ENCODE measurements at places on chromosomes 6 and 20. TPM values are rescaled to one million over a fixed set of nuclear protein-coding genes. Genes with fewer than 3 reads are reported as not detected.

Gene RIMS1
- 1.8 TPM for total RNA-seq

Gene HLA-DRB1
- 20.7 TPM for total RNA-seq

Gene CDK5RAP1
- total RNA-seq = 14.0 TPM

Gene RNF114
- 36.4 TPM for total RNA-seq

DNA sequence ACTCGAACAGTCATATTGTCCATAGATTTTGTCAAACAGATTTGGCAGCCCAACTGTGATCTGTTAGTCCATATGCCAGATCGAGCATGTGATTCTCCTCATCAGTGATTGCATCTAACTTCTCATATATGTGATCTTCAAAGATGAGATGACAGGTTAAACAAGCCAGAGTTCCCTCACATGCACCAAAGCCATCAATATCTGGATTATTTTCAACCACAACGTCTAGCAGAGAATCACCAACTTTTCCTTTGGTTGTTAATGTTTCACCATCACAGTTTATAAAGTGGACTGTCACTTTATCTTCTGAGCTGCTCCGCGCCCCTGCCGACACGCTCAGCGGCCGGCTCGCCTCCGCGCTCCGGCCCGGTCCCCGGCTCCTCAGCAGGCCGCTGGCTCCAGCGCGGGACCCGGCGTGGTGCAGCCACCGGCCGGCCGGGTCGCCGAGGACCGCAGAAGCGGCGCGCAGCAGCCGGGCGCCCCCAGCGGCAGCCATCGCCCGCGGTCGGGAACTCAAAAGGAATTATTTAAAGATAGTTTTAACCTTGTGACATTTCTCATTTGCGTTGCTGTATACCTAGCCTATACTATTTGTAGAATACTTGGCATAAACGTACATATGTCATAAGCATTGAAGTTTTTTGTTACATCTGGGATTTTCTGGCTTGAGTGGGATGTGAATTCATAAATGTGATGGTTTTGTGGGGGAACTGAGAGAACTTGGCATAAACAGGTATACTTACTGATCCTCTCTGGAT is 40.1 kb upstream of the DYNLRB1 start:
- peak; percentile 2 for DNase-seq

- no peak for DNase-seq
Observed at GRCh38 chr20:35560105-35560511, 18.2 kb downstream of the ERGIC3 start.

DNA sequence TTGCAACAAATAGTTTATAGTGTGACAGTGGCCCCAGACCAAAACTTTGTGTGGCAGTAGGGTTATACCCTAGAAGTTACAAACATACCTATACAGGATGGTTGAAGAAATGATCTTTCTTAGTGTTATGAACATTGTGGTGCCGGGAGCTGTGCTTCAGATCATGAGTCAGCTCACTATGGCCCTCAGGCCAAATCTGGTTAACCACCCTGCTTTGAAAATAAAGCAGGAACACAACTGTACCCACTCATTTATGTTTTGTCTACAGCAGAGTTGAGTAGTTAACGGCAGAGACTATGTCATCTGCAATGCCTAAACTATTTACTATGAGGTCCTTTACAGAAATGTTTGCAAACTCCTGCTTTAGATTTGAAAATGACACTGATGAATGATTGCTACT is 24.3 kb downstream of the AKAP7 start:
- no peak for DNase-seq

Gene EEF1A2
- total RNA-seq = 38.5 TPM

DNA sequence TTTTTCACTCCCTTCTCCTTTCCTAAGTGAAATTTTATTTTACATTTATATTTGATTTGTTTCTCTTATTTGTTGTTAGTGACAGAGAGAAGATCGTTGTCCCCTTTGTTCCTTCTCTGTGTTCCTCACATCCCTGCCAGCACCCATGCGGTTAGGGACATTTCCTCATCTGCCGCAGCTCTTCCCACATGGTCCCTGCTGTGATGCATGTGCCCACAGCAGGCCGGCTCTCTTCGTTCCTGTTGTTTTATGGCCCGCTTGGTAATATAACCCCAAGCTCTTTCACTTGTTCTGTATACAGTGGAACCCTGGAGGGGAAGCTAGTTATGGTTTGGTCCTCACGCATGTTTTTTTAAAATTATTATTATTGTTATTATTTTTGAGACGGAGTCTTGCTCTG is 23.6 kb downstream of the DTD1 start:
- no peak for DNase-seq

DNA sequence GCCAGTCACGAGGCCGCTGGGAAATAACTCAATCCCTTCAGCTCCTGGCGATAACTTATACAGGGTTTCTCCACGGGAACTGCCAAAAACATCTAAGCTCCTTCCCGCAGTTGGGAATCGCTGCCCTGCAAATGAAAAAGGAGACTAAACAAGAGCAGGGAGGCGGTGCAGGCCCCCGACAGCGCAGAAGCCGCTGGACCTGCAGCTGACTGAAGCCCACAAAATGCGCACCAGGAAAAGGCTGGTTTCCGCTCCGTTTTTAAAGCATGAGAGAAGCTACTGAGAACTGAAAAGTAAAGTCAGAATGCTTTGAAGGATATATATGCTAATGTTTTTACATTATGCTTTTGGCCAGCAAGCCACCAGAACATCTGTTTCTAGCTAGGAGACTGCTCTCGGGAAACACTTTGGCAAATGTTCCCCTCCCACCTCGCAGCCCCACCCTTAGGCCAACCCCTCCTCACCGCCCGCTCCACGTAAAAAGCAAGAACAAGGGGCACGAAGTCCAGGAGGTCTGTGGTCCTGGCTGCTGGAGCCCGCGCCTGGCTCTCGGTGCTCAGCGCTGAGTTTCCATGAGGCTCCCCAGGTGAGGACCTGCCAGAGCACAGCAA is 90.5 kb downstream of the SOD2 start:
- peak; percentile 31 for DNase-seq

DNA sequence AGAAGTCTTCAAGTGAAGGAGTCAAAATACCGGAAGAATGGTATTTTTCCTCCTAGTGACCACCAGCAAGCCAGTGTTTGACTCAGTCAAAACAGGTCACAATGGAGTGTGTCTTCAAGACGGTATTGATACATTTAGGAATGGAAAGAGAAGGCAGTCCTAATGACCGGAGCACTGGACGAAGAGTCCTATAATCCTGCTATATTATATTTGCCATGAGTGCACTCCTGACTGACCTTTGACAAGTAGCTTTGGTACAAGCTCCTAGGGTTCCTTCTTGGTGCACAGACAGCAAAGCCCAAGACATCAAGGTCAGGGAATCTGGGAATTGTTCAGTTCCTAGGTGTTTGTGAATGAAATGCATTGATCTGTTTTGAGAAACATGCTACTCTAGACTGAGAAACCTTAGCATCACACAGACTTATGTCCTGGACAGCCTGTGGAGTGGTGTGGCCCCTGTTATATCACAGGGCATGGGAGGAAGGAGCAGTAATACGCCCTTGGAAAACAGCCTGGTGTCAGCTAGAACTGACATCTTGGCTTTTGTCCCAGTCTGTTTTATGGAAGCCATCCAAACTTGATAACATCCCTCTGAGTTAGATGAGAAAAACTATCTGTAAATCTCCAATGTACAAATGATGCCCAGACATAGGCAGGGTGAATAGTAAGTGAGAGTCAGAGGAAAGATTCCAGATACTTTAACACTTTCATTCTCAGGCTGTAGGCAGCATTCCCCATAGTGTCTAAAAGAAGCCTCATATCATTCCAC is 18.5 kb downstream of the NOX3 start:
- no peak for DNase-seq

Gene CDS2
- total RNA-seq = 20.6 TPM

- no peak for DNase-seq
Observed at GRCh38 chr20:46998477-46999240, 104.0 kb downstream of the EYA2 start.

Gene OPN5
- total RNA-seq = not detected

Gene KHDC1
- total RNA-seq = 1.2 TPM

Gene NOX3
- total RNA-seq = not detected

DNA sequence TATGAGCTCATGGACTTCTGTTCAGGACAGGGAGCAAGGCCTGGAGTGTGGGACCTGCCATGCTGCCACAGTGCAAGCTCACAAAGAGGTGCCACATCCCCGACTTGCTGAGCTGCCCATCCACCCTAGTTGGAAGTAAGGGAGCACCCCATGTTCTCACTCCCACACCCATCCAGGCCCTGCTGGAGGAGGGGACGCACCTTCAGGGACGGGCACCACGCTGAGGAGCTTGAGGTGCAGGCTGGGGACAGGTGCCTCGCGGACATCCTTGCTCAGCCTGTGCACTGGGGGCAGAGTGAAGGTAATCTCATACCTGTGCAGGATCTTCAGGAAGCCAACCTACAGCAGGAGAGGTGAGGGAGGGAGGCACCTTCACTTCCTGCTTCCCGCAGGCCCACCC is 12.3 kb downstream of the ADISSP start:
- DNase-seq = no peak

- no peak for DNase-seq
Observed at GRCh38 chr6:34574647-34575293, 18.6 kb upstream of the SPDEF start.

Gene SMIM28
- total RNA-seq = not detected

Gene CDKN1A
- 78.9 TPM for total RNA-seq

GRCh38 chr6:152329638-152330448 is 307.3 kb downstream of the SYNE1 start:
- DNase-seq = no peak

DNA sequence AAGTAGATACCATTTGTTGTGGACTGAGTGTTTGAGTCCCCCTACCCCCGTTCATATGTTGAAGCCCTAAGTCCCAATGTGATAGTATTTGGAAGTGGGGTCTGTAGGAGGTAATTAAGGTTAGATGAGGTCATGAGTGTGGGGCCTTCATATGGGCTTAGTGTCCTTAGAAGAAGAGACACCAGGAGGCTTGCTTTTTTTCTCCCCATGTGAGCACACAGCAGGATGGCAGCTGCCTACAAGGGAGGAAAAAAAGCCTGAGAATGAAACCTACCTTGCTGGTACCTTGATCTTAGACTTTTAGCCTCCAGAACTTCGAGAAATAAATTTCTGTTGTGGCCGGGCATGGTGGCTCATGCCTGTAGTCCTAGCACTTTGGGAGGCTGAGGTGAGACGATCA is 67.9 kb upstream of the TULP4 start:
- DNase-seq = no peak

- DNase-seq = no peak
Observed at GRCh38 chr20:20548527-20549266, 163.7 kb downstream of the RALGAPA2 start.

DNA sequence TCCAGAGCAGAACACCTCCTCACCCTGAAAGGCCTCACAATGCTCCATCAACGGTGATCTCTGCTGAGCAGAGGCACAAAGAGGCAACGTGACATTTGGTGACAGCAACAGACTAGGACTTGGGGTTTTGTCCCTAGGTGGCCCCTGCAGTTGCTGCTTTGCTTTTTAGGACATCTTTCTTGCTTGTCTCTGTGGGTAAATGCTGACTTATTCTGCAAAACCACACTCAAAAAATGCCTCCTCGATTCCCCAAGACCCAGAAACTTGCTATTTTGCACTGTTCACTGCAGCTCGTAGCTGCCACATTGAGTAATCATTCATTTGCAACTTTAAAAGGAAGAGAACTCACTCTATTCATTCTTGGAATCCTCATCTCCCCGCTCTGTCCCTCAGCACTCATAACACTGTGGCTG is 209.9 kb downstream of the LY86 start:
- no peak for DNase-seq

- DNase-seq = no peak
Observed at GRCh38 chr6:166743406-166744222, 116.6 kb upstream of the RPS6KA2 start.

Gene WDR46
- 39.9 TPM for total RNA-seq

- no peak for DNase-seq
Observed at GRCh38 chr20:47212606-47213207, 143.8 kb downstream of the ZMYND8 start.

DNA sequence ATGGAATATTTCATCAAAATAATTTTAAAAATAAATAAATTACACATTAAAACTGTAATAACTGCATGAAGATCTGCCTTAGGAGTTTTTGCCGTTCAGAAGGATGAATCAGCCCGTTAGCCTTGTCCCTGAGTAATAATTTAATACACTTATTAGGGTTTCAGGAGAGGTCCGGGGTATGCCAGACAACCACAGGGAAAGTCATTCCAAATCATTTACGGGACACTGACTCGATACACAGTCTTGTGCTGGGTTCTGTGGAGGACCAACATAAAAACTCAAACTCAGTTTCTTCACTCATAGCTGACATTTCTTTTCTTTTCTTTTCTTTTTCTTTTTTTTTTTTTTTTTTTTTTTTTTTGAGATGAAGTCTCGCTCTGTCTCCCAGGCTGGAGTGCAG is 735 bp upstream of the LY6G6F start:
- no peak for DNase-seq

Gene DDX43
- total RNA-seq = 0.30 TPM

DNA sequence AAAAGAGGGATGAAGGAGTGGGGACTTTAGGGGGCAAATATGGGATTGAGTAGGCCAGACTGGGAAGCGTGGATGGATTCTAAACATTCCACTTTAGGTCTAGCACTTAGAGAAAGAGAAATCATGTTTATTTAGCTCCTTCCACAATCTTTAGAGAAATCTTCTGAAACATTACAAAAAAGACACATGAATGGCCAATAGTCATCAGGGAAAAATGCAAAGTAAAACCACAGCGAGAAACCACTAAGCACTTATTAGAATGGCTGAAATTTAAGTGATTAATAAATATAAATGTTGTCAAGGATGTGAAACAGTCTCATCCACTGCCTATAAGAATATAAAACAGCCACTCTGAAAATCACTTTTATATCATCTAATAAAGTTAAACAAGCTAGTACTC is 46.9 kb downstream of the HLA-A start:
- DNase-seq = no peak

DNA sequence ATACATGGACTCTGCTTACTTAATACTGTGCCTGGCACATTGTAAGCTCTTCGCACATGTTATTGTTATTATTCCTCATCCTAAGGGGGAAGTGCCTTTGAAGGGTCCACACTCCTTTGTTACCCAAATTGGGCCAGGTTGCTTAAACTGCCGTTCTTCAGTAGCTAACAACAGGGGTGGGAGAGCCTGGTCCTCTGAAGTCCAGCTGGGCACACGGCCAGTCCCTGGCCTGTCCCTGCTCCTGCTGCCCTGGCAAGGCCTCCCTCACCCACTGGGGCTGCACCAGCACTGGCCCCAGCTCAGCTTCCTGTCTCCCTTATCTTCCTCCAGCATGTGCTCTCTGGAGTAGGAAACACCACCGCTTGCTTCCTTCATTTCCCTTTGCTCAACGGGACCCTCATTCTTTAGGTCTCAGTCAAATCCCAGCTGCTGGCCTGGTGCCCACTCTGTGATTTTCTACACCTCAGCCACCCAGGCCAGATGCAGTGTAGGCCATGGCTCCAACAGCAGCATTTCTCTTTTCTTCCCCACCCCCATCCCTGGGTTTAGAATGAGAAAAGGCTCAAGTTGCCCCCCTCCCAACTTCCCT is 5.5 kb upstream of the PROCR start:
- DNase-seq = peak; percentile 24

Gene SYCP2
- total RNA-seq = 5.8 TPM

DNA sequence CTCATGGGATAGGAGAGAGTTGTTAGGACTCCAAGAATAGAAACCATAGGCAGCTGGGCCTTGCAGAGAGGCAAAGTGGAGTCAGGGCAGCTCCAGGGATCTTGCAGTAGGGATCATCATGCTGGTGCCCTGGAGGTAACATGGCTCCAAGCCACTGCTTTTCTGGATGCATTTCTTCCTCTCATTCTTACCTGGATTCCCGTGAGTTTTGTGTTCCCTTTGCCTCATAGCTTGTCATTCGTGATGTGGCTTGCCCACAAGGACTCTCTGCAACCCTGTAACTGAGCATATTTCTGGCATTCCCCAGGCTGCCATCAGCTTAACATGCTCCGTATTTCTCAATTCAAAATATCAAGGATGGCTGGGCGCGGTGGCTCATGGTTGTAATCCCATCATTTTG is 5.3 kb downstream of the NHLRC1 start:
- DNase-seq = no peak

Data from skin of body (tissue), 3 donors.